ENCODE measurements at places on chromosomes 6 and 20. TPM values are rescaled to one million over a fixed set of nuclear protein-coding genes. Genes with fewer than 3 reads are reported as not detected.

DNA sequence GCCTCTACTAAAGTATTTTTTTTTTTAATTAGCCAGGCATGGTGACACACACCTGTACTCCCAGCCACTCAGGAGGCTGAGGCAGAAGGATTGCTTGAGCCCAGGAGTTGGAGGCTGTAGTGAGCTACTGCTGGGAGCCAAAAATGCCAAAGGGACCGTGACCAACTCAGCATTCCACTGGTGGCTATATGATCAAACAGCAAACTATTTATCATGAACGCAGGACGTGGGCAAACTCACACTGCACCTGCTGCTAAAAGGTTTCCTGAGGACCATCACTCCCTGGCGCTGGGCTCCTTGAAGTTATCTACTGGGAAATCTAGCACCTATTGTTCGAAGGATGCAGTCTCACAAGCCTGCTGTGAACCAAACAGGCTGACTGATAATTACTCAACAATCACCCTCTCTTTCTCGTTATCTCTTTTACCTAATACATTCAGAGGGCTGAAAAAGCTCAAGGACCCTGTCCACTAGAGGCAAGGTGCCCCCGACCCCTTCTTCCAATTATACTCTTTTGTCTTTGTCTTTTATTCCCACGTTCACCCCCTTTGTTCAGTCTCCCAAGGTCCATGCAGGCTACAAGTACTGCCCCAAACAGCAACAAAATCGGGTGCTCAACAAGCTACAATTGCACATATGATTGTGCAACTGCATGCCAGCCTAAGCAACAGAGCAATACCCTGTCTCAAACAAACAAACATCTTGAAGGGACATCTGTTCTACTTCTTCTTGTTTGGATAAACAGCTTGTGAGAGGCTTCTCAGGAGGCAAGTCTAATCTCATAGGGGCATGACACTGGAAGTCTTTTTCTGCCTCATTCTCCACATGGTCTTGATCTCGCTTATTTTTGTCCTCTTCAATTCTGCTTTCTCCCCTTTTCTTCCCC lies 47.7 kb upstream of the PLN start:
- no peak for DNase-seq

CDH4 gene
- total RNA-seq: 11.9 TPM

DNA sequence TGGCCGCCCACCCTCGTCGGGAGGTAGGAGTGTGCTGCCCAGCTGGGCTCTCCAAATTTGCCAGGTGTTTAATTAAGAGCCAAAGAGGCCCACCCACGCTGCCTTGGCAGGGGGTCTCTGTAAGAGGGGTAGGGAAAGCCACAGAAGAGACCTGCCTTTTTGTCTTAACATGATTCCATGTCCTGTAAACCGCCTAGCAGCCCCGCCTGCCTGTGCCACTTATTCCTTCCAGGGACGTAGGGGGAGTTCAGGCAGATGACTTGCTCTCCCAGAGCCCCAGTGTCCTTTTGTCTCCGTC lies 2.1 kb downstream of the FAM210B start:
- DNase-seq: no peak

TCP11 gene
- 0.41 TPM for total RNA-seq

GRCh38 chr20:41308726-41309413 lies 8.7 kb downstream of the ZHX3 start:
- no peak for DNase-seq

GRCh38 chr20:19440660-19441527 lies 228.5 kb downstream of the SLC24A3 start:
- DNase-seq: no peak

PTCRA gene
- total RNA-seq: not detected

NRM gene
- total RNA-seq: 8.8 TPM

Measured in glomerular endothelial cell (primary cell).